Right cardiac atrium (tissue), 5 donors: ENCODE measurements at places on chromosomes 16 and 17. TPM values are rescaled to one million over a fixed set of nuclear protein-coding genes. Genes with fewer than 3 reads are reported as not detected.

DNA sequence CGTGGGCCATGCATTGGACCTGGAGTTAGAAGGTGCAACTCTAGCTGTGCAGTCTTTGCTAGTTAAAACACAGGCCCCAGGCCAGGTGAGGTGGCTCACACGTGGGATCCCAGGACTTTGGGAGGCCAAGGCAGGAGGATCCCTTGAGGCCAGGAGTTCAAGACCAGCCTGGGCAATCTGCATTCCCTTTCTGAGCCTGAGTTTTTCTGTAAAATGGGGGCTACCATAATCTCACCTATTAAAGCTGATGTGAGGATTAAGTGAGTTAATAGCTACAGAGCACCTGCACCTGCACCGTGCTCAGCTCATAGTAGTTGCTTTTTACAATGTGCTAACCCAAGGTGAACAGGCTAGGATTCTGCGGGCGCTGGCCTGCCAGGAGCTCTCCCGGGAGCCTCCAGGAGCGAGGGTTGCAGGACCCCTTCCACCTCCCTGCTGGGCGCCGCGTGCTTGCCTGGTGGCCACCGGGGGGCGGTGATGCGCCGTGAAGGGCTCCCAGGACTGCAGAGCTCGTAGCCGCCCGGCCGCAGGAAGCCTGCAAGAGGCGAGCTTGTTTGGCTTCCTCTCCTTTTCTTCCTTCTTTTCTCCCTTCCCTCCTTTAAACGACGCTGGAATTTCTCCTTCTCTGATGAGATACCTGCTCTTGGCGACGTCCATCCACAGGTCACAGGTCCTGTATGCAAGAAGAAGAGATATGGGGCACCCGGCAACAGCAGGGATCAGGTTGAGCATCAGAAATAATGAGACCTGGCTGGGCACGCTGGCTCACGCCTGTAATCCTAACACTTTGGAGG, 51.3 kb downstream of the ZFP90 start:
- DNase-seq = peak; percentile 23

- no peak for DNase-seq
Measured at GRCh38 chr17:72569148-72569946, 448.5 kb downstream of the SOX9 start.

DNA sequence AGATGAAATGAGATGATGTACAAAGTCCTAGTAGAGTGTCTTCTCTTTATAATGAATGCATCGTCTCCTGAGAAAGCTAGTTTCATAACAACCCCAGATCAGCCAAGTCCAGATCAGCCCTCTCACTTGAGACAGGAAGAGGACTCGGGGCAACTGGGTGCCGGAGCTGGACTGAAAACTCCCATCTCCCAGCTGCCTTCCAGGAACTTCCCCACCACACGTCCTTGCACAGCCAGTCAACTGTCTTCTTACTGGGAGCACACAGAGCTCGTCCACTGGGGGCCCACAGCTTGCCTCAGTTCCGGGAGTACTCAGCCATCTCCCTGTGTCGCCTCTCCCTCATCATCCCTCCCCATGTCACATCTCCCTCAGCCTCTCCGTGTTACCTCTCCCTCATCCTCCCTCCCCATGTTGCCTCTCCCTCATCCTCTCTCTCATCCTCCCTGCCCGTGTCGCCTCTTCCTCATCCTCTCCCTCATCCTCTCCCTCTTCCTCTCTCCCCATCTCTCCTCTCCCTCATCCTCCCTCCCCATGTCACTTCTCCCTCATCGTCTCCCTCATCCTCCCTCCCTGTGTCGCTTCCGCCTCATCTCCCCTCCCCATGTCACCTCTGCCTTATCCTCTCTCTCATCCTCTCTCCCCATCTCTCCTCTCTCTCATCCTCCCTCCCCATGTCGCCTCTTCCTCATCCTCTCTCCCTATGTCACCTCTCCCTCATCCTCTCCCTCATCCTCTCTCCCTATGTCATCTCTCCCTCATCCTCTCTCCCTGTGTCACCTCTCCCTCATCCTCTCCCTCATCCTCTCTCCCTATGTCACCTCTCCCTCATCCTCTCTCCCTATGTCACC, 22.4 kb upstream of the KCNH6 start:
- no peak for DNase-seq

- DNase-seq = no peak
Measured at GRCh38 chr17:67624886-67625656, 92.7 kb upstream of the NOL11 start.

PRSS22 gene
- total RNA-seq = not detected

DNA sequence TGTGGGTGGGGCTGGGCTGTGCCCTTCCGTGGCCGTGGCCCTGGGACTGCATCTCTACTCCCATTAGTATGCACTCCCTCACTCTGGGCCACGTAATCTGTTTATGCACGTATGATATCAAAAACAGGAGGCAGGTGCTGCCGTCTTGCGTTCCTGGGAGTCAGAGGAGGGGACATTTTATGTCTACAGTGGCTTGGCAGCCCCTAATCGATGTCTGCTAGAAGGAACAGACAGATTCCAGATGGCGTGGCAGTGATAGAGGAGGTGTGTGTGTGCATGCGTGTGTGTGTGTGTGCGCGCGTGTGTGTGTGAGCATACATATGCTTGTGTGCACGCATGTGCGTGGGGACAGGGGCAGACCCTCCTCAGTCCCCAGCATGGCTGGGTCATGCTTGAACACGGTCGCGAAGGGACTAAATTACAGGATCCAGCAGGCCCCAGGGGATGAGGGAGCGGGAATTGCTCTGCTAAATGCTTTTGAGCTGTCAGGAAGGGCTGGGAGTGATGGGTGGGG, 44.7 kb downstream of the SREBF1 start:
- no peak for DNase-seq

DNA sequence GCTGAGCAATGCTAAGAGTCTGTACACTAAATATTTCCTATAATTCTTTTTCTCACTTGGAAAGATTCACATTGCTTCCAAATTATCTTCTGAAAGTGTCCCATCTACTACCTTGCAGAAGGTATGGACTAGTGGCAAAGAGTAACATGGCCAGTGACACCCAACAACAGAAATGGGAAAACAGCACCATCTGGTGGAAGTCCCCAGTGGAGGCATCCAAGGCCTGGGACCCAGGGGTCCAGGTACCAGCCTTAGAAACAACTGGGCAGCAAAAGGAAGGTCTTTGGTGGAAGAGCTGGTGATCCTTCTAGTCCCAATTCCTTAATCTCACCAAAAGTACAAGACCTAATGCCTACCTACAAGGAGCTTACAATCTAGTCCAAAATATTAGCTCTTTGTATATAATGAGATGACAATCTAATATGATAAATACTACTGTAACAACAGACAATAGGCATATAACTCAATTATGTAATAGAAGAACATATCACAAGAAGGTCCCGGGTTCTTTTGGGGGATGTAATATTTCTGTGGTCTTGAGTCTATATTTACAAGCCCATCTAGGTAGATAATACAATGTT, 55.3 kb downstream of the SKAP1 start:
- no peak for DNase-seq

DNA sequence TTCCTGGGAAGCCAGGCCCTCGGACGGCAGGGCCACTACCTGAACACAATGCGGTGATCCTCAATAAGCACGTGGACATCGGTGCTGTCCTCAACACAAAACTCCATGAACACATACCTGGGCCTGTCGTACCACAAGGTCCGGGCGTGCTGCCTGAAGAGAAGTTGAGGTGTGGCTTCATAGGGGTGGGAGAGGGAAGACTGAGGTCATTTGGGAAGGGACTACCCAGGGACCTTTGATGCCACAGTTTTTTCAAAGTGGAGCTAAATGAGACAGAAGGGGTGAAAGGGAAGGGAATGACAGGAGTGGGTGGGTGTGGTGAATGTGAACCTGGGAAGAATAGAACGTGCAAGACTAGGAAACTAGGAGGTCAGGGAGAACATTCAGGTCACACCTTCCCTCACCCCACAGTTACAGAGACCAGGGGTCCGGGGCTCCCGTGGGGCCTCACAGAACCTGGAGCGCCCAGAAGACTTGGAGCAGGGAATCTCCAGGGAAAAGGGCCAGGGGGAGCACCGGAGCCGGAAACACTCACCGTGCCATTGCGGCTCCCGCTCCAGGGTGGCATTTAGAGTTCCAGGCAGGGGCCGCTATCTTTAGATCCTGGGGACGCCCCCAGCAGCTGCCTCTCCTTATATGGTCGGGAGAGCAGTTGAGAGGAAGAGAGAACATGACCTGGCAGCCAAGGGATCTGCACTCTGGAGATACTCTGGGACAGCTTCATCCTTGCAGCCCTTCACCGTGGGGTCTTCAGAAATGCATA, at the start of gene PTGES3L:
Gene PTGES3L (minus strand): TSS at position 570 of the 763 bp plus-strand sequence. CDS start 27 bp downstream, at position 543.
- DNase-seq = peak; percentile 80

DNA sequence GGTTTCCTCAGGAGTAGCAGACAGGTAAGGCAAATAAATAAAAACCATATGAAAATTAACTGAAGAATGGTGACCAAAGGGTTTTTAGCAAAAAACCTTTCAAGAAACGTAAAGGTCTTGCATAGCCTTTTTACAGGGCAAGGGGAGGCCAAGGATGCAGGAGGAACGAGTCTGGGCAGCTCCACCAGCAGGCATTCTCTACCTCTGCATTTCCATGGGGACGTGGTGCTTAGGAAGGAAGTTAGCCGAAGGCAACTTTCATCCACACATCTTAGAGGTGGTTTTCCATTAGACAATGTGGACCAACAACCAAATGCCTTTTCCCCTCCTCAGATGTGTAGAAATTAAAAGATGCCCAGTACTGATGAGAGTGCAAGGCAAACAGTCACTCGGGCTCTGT, 20.7 kb downstream of the TOM1L2 start:
- DNase-seq = no peak

DNA sequence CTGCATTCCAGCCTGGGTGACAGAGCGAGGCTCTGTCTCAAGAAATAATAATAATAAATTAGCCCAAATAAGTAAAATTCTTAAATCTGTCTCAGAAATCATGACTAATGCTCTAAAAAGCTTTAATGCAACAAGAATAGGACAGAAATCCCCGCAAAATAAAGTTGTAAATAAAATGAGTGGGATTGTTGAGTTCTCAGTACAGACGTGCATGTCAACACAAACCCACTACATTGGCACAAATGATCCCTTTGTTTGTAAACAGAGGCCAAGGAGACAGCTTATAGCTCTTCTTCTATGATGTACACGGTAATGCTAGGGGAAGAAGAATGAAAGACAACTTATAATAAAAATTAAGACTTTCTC, 6.0 kb downstream of the STAT5B start:
- no peak for DNase-seq

SUZ12 gene
- 16.2 TPM for total RNA-seq

DNA sequence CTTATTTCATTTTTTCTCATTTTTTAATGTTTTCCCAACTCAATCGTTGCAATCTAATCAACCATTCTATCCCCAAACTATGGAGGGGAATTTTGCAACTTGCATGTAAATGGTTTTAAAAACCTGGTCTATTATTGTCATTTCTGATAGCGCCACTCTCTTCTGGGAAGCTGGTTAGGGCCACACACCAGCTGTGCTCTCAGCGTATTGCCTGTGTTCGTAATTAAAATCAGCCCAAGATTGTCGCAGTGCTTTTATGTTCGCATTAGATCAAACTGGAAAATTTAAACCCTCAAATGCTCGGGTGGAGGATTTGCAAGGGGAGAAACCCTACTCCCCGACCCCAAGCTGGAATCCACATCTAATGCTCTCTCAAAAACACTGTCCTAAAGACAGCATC, 123.5 kb upstream of the CACNG5 start:
- no peak for DNase-seq

- no peak for DNase-seq
Measured at GRCh38 chr17:42640121-42640520, 19.0 kb upstream of the TUBG2 start.

DNA sequence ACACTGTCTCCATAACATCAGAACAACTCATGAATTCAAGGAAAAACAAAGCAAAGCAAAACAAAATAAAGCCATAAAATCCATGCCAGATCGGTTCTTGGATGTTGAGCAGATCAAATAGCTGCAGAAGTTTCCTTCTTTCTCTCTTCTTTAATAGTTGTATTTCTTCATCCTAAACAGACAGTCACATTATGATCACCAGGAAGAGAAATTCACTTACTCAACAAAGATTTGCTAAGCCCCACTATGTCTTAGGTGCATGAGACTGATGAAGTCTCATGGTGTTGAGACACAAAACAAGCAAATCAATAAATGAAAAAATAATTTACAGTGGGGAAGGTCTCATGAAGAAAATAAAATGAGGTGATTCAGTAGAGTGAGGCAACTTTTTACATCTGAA, 72.8 kb downstream of the WIPI1 start:
- no peak for DNase-seq

DNA sequence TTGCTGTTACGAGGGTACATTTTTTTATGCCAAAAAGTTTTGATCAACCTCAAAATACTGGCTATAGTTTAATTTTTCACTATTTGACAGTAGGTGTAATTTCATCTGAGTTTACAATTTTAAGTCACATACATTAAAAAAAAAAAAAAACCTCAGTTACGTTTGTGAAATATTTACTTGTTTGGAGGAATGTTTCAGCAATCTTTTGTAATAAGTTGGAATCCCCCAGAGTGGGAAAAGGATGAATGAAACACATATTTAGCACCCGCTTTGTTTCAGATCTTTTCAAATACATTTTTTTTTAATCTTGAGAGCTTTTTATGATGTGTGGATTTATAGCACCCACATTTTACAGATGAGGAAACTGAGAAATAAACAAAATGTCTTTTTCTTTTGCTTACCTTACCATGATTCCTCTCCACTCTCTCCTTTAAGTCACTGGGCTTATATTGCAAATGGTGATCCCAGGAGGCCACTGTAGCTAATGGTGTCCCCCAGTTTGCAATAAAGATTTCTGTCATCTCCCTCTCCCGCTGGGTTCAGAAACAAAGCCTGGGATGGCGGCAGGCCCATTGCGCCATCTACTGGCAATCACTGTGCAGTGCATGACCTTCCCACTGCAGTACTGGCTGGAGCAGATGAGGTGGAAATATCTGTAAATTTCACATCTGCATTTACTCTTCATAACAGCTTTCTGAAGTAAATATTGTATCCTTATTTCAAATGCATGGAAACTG, 27.7 kb downstream of the TBC1D3B start:
- peak; percentile 73 for DNase-seq

DNA sequence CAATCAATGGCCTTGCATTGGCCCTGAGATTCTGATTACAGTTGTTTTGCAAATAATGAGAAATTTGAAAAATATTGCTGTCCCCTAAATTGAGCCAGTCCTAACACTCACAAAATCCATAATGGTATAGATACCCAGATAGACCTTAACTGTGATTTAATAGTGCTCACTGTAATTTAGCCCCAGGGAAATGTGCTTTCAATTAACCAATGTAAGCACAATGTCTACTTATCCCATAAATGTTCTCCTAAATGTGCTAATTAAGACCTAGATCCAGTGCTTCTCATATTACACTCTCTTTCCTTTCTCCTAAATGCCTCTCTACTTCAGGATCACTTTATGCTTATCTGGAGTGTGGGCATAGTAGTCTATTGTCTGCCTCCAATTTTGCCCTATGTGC, 417.8 kb upstream of the CCL2 start:
- DNase-seq = no peak

- DNase-seq = no peak
Measured at GRCh38 chr16:58458606-58459343, 41.2 kb upstream of the NDRG4 start.

JUP gene
- 135 TPM for total RNA-seq

TMEM238L gene
- total RNA-seq = not detected

TBC1D3I gene
- total RNA-seq = 0.18 TPM
